ENCODE measurements at places on chromosomes 2 and 18. TPM values are rescaled to one million over a fixed set of nuclear protein-coding genes. Genes with fewer than 3 reads are reported as not detected.

The ERMN gene
- not detected for total RNA-seq

The SLC9A2 gene
- total RNA-seq, result not detected

The GPR75 gene
- 1.6 TPM for total RNA-seq

The SULT1C4 gene
- 76.7 TPM for total RNA-seq

The CCDC138 gene
- total RNA-seq, result 8.8 TPM

The DUSP2 gene
- 0.98 TPM for total RNA-seq

The TP53I3 gene
- total RNA-seq, result 88.3 TPM

The NAT8 gene
- not detected for total RNA-seq

The ALPG gene
- 0.05 TPM for total RNA-seq

The PTPRM gene
- total RNA-seq, result 104 TPM

The SERPINB4 gene
- not detected for total RNA-seq

The ACMSD gene
- total RNA-seq, result 0.34 TPM

The ABI2 gene
- total RNA-seq, result 40.0 TPM

The SERPINB11 gene
- not detected for total RNA-seq

The IL18RAP gene
- not detected for total RNA-seq

The IL1B gene
- 0.14 TPM for total RNA-seq

The REG3A gene
- not detected for total RNA-seq

The OSGEPL1 gene
- 5.9 TPM for total RNA-seq

The CLEC4F gene
- total RNA-seq, result 0.34 TPM

The COL4A3 gene
- total RNA-seq, result under 0.01 TPM

The DYNC2LI1 gene
- 7.0 TPM for total RNA-seq

The TXNDC2 gene
- not detected for total RNA-seq

The CREG2 gene
- 1.4 TPM for total RNA-seq

The LYG1 gene
- total RNA-seq, result 0.28 TPM

The HOXD12 gene
- not detected for total RNA-seq

The SAG gene
- 0.19 TPM for total RNA-seq

The E2F6 gene
- 14.8 TPM for total RNA-seq

The GKN1 gene
- total RNA-seq, result not detected
